Mammary epithelial cell (primary cell): ENCODE measurements at places on chromosomes 7 and 10. TPM values are rescaled to one million over a fixed set of nuclear protein-coding genes. Genes with fewer than 3 reads are reported as not detected.

Gene ELN
- 0.50 TPM for total RNA-seq

DNA sequence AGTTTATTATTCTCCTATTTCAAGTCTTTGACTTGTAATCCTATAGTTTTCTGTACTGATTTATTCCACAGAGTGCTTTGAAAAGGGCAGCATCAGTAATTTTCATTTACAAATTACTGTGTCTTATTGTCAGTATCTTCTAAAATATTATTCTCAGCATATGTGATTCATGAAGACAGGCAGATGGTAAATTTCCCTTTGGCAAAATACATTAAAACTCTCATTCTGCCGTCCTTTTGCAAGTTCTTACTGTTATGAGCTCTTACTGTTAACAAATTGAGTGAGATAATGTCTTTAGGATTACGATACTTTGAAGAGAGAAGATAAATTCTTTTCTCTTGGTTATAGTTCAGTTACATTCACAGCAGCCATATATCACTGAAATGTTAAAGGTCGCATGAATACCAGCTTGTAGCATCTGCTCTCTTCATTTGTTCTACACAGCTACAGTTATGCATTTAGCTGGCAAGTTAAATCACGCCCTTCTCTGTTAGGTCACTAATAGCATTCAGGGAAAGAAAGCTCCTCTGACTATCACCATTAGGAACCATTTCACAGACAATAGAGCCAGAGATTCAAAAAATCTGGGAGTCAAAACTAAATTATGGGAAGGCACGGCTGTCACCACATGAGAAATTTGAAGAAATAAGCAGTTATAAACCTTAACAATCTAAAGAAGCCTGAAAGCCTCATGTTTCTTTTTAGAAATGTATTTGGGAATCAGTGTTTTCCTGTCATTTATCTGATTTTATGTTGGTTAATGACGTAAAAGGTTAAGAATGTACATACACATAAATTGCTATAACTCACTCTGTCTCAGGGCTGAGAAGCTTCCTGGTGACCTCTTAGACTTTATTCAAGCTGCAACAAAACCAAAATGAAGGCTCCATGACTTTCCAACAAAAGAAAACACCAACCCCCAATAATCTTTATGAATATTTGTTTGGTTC is 109.6 kb upstream of the SP4 start:
- peak; percentile 40 for DNase-seq

Gene VWDE
- total RNA-seq, result 14.2 TPM

Gene GPR15LG
- total RNA-seq, result 0.33 TPM

DNA sequence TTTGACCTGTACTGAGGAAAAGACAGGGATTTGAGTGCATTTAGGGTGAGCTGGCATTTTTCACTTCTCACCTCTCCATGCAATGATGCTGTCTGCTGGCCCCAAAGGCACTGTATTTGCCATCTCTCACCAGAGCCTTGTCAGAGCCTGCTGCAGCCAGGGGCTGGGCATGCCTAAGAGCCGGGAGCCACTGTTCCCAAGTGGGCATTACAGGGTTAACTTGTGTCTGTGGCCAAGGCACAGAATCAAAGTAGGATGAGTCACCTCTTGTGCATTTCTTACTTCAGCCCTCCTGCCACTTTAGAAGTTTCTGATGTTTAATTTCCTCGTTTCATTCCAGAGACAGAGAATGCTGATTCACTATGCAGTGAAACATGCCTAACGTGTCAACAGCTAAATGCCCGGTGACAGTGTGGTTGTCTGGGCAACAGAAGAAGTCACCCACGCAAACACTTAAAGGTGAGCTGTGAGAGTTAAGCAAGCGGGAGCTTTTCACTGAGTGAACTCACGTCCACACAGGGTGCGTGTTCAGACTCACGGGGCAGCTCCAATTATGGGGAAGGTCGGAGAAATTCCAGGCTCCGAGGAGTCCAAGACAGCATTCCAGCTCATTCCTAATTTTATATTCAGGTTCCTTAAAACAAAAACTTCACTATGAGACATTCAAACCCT is 57.1 kb upstream of the IGFBP3 start:
- peak; percentile 99 for DNase-seq

Gene GDF2
- not detected in 2 replicates for total RNA-seq

GRCh38 chr10:129938460-129938859 is 25.6 kb downstream of the EBF3 start:
- DNase-seq, result no peak

- DNase-seq, result peak; percentile 73
Measured at GRCh38 chr7:7566651-7567611, at the start of gene MIOS. MIOS (plus strand) TSS chr7:7566884; CDS start chr7:7572476, 5,592 bp downstream.

DNA sequence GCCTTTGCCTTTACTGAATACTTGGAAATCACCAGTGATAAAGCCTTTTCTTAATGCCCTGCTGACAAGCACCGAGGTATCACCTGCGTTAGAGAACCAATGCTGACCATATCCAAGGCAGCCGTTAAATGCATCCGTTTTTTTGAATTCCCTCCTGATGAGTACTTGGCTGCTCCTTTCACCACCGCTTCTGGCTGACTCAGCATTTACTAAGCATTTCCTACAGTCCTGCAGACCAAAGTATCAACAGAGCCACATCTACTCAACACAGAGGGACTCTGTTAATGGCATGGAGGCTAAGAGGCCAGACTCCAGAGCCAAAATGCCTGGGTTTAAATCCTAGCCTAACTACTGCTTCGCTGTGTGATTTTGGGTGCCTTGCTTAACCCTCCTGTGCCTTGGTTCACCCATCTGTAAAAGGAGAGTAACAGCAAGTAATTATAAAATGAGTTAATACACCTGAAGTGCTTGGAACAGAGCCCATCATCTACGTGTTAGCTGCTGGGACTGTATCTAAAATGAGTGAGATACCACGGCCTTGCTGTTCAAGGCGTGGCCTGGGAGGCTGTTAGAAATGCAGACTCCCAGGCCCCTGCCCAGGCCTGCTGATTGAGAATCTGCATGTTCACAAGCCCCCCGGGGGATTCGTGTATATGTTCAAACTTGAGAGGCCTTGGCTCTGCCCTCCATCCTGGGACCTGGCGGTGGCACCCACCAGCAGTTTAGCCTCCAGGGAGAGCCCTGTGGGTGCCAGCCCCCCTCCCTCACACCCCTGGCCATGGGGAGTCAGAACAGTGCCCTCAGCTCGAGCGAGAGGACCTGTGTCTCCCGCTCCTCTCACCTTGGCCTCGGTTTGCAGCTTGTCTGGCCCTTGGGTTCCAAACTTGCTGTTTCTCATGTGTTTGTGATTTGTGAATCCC is 30.8 kb upstream of the EFCAB10 start:
- no peak for DNase-seq

DNA sequence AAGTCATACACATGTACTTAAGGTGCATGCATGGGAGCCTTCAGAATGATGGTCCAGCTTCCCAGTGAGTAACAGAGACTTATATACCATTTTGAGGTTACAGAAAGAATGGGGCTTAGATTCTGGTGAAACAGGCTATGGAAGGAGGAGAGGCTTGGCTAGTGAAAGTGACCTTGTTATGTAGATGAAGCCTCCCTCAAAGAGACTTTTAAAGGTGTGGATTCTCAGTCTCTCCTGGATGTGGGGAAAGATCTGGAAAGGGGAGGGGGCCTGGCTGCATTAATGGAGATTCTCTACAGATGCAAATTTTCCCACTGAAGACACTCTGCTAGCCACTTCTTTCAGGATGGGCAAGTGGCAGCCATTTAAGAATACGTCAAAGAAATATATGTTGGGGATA is 5.5 kb downstream of the RASSF4 start:
- no peak for DNase-seq

GRCh38 chr7:8125680-8126444 is 136.1 kb downstream of the ICA1 start:
- peak; percentile 26 for DNase-seq
